Skeletal muscle cell (primary cell): ENCODE measurements at places on chromosomes 13 and 19.
A peak's percentile ranks its signal among the peaks of the same experiment; 100 is the strongest.

GRCh38 chr13:51158365-51158764, 47.3 kb upstream of the C13orf42 start:
- DNase-seq = no peak

GRCh38 chr19:7759156-7759555, 3.9 kb upstream of the CLEC4M start:
- no peak for DNase-seq

GRCh38 chr13:48436661-48437288, 23.9 kb upstream of the LPAR6 start:
- DNase-seq = no peak

DNA sequence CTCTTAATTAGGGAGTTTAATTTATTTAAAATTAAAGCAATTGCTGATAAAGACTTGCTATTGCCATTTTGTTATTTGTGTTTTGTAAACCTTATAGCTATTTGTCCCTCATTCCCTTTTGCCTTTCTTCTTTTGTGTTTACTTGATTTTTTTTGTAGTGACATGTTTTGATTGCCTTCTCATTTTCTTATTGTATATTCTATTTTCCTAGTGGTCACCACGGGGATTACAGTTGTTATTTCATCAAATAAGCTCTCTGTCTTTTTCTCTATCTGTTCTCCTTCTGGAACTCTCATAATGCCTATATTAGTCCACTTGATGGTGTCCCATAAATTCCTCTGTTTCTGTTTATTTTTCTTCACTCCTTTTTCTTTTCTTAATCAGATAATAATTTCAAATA, 64.4 kb upstream of the FRY start:
- DNase-seq = no peak

- DNase-seq = no peak
These were observed 1890.9 kb downstream of the PCDH9 start for GRCh38 chr13:65339241-65339640.

GRCh38 chr13:46296115-46296822, 84.5 kb downstream of the LRRC63 start:
- peak; percentile 96 for DNase-seq

DNA sequence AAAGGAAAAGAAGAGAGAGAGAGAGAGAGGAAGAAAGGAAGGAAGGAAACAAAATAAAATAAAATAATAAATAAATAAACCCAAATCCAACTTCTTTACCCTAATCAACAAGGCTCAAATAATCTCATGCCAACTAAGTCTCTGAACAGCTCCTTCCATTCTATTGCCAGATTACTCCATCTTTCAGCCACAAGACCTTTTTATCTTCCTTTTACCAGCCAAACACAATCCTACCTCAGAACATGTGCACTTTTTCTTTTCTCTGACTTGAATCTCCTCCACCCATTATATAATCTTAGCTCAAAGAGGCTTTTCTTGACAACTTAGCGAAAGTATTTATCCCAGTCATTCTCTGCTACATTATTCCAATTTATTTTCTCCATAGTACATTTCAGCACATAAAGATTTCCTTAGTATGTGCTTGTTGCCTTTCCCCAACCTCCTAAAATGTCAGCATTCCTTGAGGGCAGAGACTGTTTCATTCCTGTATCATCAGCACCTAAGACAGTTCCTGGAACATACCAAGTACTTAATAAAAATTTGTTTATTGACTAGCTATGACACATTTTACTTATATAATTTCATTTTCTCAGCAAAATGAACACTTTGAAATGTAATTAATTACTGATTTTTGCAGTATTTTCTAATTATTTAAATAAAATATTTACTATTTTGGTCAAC, 33.5 kb upstream of the USPL1 start:
- no peak for DNase-seq

GRCh38 chr19:15313649-15314279, 18.6 kb downstream of the BRD4 start:
- no peak for DNase-seq

- DNase-seq = no peak
These were observed 4.2 kb downstream of the VMAC start for GRCh38 chr19:5908773-5909442.

GRCh38 chr19:54560881-54561385, 12.7 kb upstream of the LILRA2 start:
- DNase-seq = no peak

DNA sequence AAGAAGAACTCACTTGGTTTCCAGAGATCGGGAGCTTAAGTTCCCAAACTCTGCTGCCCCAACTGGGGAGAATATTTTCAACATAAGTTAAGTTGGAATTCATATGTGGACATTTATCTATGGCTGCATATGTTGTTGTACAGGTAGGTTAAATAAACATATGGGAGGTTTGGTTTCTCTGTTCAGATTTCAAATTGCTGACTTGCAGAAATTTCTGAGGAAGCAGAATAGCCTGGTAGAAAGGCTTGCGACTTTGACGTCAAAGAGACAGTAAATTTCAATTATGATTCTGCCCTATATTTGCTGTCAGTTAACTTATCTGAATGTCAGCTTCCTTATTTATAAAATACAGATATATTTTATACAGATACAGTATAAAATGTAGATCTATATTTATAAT, 40.0 kb upstream of the TPP2 start:
- DNase-seq = no peak

DNA sequence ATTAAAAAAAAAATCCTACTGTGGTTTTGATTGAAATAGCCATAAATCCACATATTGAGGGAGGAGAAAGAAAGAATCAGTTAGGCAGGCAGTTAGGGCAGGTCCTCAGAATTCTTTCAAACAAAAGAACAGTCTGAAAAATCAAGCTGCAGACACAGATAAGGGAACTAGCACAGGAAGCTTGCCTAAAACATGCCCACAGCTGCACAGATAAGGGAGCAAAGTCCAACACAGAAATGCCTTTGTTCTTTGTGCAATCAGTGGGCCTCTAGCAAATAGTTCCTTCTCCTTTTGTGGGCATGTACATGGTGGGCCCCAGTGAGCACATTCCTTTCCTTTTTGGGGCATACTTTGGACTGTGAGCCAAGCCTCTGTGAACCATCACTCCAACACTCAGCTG, 42.7 kb downstream of the UTP14C start:
- DNase-seq = no peak

DNA sequence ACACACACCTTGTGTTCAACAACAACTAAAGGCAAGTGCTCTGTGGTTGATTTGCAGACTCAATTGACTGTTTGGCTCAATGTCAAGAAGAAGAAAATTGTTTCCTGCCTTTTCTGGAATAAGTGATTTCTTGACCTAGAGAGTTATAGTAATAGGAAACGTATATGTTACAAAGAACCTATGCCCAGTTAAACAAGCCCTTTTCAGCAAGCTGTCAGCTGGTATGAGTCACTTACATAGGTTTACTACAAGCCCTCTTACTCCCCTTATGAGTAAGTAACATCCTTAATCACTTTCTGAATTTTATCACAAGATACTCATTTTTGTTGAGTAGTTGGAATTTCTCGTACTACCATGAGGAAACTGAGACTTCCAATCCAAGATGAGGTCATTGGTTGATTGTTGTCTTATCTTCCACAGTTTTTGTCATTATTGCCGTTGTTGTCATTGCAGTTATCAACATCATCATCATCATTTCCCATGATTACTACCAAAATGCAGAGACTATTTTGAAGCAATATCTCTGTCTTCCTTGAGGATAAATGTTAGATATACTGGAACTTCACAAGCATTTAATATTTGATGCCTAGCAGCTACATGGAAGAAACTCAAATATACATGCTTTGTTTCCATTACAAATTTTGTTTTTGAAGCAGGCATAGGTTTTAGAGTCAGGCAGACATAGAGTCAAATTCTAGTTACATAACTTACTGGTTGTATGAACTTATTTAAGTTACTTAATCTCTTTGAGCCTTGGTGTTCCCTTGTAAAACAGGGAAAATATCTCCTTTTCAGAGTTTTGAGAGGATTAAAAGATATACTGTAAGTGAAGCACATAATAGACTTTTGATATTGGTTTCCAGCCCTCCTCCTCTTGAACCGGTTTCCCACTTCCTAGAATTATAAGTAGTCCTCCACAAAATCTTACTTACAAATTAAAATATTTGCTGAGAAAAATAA, 106.0 kb downstream of the RAP2A start:
- peak; percentile 72 for DNase-seq

DNA sequence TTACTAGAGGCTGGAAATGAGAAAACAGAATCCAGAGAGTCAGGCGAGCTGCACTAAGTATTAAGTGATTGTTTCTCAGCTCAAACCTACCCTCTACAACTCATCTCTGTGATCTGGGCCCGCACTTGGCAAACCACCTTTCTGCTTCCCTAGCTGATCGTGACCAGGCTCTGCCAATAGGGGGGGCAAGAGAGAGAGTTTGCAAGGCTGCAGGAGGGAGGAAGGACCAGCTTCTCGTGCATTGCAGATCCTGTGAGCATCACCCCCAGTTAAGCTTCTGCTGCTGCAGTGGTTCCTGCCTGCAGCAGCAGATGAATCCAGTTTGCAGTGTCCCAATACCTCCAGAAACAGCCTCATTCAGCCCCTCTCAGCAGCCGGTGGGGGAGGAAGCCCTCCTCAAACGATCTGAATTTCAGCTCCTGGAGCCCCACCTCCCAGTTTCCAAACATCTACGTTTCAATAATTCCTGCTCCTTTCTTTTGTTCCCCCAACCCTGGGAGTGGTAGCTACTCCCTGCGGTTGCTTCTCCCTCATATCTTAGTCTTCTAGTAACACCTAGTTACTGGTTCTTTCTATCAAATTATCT, 20.0 kb downstream of the XRCC1 start:
- DNase-seq = no peak

DNA sequence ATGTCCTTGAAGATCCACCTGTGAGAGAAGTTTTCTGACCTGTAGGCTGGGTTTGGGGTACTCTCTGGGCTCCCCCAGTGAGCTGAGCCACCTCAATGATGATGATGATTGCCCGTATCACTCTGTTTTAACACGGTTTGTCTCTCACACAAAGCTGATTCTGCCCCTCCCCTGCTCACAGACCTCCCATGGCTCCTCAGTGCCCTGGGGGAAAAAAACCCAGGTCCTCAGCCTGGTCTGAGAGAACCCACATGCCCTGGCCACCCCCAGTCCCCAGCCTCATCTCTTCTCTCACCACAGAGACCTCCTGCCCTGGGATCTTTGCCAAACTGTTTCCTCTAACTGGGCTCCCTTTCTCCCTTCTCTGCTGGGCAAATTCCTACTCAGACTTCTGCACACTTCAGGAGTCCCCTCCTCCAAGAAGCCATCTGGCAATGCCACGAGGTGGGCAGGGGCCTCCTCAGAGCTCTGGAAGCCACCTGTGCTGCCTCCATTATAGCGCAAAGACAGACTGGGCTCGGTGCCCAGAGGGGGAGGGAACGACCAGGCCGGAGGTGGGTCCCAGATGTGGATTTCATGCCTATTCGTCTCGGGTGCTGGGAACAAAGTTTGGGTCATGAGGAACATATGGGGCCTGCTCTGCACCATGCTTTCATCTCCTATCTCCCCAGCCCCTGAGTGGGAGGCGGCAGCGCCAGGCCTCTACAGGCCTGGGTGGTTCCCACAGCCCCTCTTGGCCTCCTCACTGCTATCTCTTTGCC, 8.5 kb upstream of the CA11 start:
- no peak for DNase-seq

DNA sequence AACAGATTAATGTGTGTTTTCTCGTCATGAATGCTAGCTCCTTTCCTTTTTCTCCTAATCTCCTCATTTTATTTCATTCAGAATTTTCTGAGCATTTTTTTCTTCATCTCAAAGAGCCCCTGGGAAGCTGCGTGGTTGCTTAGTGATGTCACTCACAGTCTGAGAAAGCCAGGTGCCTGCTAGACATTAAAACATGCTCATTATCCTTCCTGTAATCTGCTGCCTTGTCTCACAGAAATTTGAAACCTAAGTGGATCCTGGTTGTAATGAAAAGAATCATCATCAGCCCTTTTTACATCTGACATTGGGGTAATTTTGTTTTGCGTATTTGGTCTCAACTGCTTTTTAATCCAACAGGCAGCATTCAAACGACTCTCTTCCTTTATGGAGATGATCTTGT, 108.2 kb upstream of the RNF113B start:
- no peak for DNase-seq

DNA sequence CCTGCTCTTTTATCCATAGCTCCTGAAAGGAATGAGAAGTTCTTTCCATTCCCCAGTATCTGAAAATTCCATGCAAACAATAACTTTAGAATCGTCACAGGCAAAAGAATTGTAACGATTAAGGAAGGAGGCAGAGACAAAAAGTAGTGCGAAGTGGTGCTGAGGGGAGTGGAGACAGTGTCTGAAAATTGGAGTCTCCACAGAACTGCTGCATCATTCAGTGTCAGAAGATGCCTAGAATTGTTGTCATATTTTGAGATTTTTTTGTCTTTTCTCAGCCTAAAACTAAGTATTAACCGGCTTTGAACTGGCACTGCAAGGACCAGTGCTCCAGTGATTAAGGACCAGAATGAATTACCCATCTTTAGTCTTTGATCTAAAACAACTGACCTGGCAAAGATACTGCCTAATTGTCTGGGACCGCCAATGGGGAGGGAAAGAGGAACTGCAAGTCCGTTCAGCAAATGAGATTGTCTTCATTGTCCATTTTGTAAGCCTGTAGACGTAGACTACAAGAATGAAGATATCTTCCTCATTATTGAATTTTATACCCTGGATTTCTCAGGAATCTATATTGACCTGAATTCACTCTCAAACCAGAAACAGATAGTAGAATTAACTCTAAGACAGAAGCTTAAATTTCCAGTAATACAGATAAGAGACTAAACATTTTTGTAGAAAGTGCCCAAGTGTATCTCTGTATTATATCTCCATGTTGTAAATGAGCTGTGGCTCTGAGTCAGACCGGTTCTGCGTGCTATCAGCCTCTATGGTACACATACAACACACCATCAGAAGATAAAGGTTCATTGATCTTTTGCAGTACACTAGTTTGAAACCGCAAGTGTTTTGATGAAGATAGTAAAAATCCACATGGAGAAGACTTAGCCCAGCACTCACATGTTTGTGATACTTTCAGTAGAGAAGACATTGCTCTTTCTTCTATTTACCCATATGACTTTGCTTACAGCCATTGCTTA, 293.2 kb downstream of the EFNB2 start:
- DNase-seq = no peak

DNA sequence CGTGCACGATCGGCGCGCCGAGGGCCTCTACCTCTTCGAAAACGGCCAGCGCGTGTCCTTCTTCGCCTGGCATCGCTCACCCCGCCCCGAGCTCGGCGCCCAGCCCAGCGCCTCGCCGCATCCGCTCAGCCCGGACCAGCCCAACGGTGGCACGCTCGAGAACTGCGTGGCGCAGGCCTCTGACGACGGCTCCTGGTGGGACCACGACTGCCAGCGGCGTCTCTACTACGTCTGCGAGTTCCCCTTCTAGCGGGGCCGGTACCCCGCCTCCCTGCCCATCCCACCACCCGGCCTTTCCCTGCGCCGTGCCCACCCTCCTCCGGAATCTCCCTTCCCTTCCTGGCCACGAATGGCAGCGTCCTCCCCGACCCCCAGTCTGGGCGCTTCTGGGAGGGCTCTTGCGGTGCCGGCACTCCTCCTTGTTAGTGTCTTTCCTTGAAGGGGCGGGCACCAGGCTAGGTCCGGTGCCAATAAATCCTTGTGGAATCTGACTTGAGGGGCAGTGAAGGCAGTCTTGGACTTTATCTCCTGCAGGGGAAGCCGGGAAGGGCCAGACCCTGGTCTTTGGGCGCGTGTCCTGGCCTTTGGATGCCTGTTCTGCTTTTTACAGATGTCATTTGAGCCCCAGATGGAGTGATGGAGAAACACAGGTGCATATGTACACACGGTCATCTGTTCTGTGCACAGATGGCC, 2.2 kb downstream of the CLEC11A start:
- DNase-seq = no peak

GRCh38 chr19:55398200-55398925, 9.2 kb downstream of the UBE2S start:
- no peak for DNase-seq
